Psoas muscle (tissue), 8 donors: ENCODE measurements at places on chromosomes 3 and 15.
A peak's percentile ranks its signal among the peaks of the same experiment; 100 is the strongest.

- no peak for DNase-seq
Measured at GRCh38 chr3:139676632-139677387, 962 bp downstream of the NMNAT3 start.

DNA sequence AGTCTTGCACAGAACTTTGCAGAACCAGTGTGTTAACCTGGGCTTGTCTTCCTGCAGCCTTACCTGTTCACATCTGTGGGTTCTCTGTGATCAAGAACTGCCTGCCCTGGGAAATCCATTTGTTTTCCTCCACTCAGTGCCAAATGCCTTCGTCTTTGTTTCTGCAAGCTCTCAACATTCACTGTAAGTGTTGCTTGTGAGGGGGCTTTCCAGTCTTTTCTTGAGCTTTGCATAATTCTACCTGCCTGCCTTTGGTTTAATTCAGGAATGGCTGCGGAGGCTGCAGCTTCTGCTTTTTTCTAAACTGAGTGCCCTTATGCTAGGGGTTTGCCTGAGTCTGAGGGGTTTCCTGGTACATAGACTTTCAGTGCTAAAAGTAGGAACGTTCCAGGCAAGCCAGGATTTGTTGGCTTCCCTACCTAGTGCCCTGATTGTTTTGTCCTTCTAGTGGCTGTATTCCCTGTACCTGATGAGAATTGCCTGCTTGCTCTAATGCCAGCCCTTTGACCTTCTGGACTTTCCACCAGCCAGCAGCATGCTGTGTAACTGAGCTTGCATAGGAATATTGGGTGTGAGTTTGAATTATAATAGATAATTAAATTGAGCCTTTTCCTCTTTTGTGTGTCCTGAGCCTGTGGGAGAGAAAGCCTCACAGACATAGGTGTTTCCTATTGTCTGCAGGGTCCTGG lies 96.6 kb upstream of the CLSTN2 start:
- no peak for DNase-seq

DNA sequence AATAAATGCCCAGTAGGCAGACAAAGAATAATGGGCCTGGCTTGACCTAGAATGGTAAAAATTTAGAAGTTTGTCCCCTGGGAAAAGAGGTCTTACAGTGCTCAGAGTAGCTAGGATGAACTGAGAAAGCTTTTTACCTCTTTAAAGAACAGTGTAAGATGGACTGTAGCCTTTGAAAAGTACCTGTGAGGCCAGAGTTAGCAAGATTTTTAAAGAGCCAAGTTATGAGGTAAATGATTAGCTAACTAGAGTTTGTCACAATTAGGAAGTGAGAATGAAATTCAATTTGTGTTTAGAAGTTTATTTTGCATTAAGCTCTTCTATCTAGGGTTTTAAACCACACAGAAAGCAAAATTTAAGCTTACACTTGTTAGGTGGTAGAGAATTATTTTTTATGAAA lies 480.9 kb downstream of the ZIC1 start:
- DNase-seq = no peak

GRCh38 chr3:20909511-20909910 lies 723.5 kb upstream of the SGO1 start:
- no peak for DNase-seq

DNA sequence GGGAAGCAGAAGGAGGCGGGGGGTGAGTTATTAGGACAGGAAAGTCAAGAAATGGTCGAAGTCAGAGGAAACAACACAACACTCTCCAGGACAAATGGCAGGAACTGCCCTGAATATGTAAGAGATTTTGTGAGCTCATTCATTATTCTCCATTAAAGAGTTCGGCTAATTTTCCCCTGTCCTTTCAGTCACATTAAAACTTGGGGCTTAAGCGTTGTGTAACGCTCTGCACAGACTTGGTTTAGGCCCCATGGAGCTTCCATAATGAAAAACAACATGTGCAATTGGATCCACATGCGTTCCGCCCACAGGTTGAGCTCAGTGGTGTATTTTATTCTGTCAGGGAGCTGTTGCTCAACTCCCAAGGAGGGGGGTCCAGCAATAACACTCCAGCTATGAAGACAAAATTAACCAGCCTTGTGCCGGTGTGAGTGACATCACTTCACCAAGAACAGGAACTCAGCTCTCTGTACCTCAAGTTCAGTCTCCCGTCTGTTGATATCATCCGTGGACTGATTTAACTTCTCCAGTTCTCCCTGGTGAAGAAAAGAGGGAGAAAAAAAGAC lies 2.3 kb downstream of the SH3BP5 start:
- peak; percentile 70 for DNase-seq

GRCh38 chr3:128665362-128666021 lies 14.9 kb upstream of the RPN1 start:
- no peak for DNase-seq

GRCh38 chr3:13461169-13462124 lies 18.7 kb upstream of the HDAC11 start:
- peak; percentile 66 for DNase-seq

GRCh38 chr3:11826628-11827265 lies 19.9 kb downstream of the TAMM41 start:
- DNase-seq = no peak

DNA sequence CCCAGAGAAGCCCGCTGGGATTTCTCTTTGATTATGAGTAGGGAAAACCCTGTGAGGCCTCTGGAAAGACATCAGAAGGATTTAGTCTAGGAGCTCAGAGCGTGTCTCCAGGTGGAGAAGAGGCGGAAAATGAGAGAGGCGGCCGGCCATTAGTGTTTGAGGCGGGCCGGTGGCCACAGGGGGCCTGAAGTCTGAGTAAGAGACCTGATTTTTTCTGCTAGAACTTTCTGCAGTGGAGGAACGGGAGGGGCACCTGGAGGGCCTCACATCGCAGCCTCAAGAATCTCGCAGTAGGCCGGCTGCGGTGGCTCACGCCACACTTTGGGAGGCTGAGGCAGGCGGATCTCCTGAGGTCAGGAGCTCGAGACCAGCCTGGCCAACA lies 28.5 kb downstream of the KLHDC8B start:
- no peak for DNase-seq

GRCh38 chr3:48493203-48493501 lies 10.8 kb downstream of the SHISA5 start:
- DNase-seq = no peak

DNA sequence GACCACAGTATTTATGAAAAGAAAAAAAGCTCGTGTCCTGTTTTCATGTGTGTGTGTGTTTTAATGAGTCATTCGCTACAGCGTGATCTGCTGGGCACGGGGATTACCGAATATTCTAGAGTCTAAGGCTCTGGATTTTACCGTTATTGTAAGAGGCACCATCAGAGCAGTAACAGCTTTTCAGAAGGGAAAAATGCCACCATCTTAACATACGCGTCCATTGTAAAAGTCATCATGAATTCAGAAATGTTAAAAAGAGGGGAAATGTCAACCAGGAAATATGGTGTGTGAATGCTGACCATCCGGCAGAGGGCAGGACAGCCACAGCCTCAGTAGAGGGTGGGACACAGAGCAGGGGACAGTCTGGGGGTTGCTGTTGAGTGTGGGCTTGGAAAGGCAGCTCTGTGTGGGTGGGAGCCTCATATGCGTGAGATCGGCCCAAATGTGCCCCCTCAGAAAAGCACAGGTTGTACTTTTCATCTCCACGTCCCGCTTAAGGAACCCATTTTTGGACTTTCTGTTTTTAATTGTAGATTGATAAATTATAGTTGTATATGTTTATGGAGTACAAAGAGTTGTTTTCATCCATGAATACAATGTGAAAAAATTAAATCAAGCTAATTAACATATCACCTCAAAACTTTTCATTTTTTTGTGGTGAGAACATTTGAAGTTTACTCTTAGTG lies 69.6 kb downstream of the ASB7 start:
- no peak for DNase-seq

GRCh38 chr15:84766461-84767035 lies 18.2 kb downstream of the ZNF592 start:
- no peak for DNase-seq

- DNase-seq = peak; percentile 64
Measured at GRCh38 chr3:127325629-127325961, 37.7 kb upstream of the PRR20G start.

GRCh38 chr15:55254916-55255679 lies 34.5 kb downstream of the RAB27A start:
- no peak for DNase-seq

GRCh38 chr15:69657626-69658025 lies 205.0 kb downstream of the RPLP1 start:
- no peak for DNase-seq

DNA sequence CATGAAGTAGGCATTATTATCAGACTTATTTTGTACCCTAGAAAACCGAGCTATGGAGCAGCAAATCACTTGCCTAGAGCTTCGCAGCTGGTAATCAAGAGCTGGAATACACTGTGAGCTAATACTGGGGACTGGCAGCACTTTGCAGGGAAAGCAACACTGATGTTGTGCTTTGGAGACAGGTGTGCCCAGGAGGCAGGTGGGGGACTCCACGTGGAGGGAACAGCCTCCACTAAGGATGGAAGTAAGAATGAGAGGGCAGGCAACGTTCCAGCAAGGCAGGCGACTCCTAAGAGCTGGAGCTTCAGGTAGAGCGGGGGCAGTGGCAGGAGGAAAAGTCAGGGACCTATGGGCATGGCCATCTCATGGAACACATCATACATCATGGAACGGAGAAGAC lies 300.5 kb upstream of the IGF1R start:
- no peak for DNase-seq

- no peak for DNase-seq
Measured at GRCh38 chr15:77042245-77042919, 28.5 kb downstream of the TSPAN3 start.

DNA sequence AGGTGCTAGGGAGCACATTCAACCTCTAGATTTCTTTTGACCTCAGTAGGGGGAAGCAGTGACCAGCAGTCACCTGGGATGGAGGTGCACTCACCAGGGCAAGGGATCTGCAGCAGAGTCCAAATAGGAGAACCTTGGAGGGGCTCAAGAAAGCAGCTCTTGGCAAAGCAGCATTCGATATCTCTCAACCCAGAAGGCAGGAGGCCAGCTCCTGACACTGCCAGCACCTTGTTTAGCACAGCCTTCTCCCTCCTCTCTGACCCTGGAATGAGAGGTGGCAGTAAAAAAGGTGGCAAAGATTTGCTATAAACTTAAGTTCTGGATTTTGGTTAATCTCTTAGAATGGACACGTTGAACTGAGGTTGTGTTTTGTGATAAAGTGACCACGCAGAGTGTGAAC lies 107.9 kb downstream of the AQP9 start:
- no peak for DNase-seq

- DNase-seq = peak; percentile 22
Measured at GRCh38 chr3:46360907-46361306, 7.0 kb downstream of the CCR2 start.

- no peak for DNase-seq
Measured at GRCh38 chr15:85826756-85827515, 32.2 kb upstream of the KLHL25 start.

- DNase-seq = no peak
Measured at GRCh38 chr15:89625716-89626115, 29.6 kb downstream of the KIF7 start.

GRCh38 chr3:157582637-157582973 lies 79.4 kb upstream of the VEPH1 start:
- DNase-seq = no peak

- DNase-seq = no peak
Measured at GRCh38 chr15:65634356-65634755, 12.6 kb downstream of the SLC24A1 start.

DNA sequence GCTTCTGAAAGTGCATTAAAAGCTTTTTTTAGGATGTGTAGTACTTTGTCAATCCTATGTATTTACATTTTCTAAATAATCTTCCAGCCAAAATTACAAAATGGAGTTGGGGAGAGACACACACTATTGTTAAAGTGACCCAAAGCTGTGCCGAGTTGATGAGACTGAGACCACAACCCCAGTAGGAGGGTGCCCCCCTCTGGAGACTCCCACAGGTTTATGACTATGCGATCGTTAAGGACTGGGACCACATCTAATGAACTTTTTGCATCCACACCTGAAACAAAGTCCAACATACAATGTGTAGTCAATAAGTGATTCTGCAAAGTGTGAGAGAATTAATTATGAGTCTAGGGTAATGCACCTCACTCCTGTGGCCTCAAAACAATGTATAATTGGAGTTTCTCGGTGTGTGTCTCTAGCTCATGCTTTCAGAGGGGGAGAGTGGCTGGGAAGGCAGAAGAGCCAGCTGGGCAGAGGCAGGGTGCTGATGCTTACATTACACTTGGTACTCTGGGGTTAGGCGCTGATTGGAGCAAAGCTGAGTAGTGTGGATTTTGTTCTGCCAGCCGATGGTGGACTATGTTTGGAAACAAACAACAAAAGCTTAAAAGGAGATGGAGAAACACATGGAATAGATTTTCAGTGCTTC lies 102.8 kb downstream of the KCNH8 start:
- DNase-seq = no peak

DNA sequence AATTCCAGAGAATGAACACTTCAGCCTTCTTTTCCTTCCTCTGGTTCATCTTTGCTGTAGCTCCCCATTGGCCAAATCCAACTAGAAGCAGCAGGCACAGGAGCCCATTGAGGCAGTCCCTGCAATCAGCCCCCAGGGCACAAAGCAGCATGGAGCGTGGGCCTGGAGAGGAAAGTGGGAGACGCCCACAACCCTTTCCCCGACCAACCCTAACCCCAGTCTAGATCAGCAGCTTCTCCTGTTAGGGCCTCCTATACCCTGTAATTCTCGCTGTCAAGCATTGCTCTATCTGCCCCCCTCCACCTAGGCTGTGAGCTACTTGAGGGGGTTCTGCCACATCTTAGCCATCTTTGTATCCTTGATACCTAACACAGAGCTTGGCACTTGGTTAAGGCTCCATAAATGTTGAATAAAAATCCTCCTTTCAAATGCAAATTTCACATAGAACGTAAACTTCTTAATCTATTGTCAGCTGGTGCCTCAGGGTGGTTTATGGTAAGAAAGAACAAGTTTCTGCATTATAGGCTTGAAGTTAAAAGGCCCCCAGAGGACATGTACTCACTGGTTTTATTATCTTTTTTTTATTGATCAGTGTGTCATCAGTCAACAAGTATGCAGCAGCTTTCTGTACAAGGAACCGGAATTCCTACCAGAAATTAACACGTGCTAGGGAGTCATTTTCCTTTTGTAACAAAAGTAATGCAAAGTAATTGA lies 97.9 kb upstream of the PFN2 start:
- DNase-seq = no peak

DNA sequence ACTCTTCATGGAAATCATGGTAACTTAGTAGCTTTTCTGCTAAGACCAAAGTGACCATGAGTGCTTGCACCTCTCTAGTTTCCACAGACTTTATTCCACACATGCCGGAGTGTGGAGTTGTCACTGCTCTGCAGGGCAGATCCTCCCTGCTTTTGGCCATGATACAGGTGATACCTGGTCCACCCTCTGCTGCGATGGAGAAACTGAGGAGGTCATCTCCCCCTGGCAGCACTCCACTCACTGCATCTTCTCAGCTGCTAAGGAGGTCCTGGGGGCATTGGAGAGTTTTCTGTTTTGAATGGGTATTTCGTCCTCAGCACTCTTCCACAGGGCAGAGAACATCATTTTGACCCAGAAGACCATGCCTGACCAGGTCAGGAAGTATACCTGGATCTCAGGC lies 31.1 kb downstream of the RBM5 start:
- DNase-seq = no peak
